ENCODE measurements at places on chromosomes 12 and 14.

- peak; percentile 58 for DNase-seq
Measured at GRCh38 chr12:93126069-93126474, 197.0 kb upstream of the EEA1 start.

GRCh38 chr12:102652645-102653313 is 172.4 kb upstream of the IGF1 start:
- no peak for DNase-seq

- no peak for DNase-seq
Measured at GRCh38 chr14:70454731-70455130, 2.8 kb downstream of the ADAM21 start.

DNA sequence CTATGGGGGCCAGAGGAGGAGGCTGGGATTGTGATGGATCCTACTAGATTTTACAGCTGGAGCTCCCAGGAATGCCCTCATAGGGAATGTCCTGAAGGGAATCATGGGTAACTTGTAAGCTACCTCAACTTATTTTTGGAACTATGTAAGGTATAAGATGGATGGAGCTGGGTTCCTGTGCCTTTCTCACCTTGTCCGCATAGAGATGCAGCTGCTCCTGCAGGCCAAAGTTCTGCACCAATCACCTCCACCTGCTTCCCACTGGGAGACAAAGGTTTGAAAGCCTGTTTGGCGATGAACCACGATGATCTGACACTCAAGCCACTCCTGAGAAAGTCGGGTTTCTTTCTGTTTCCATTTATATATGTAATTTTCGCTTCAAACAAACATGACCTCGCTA is 648 bp upstream of the AKAP5 start:
- no peak for DNase-seq

GRCh38 chr12:57940915-57941164 is 527 bp upstream of the ATP23 start:
- DNase-seq, result no peak

DNA sequence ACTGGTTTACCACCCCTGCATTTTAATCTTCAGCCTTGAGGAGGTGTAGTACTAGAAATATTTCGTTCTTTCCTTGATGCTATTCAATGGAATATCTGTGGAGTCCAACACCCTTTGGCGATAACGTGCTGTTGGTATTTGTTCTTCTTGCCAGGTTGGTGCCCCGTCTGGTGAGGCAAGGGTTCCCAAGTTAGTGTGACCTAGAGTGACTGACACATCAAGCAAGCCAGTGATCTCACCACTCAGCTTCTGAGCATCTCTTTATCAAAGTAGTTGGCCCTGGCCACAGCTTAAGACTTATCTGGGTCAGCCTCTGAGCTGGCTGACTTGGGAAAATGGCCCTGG is 60.2 kb downstream of the PLXNC1 start:
- DNase-seq, result no peak

DNA sequence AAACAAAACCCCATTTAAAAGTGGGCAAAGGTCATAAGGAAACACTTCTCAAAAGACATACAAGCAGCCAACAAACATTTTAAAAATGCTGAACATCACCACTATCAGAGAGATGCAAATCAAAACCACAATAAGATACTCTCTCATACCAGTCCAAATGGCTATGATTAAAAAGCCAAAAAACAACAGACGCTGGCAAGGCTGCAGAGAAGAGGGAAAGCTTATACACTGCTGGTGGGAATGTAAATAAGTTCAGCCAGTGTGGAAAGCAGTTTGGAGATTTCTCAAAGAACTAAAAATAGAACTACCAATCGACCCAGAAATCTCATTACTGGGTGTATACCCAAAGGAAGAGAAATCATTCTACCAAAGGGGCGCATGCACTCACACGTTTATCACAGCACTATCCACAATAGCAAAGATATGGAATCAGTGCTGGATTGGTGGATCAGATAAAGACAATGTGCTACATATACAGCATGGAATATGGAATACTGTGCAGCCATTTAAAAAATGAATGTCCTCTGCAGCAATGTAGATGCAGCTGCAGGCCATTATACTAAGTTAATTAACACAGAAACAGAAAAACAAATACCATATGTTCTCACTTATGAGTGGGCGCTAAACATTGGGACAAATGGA is 102.1 kb upstream of the DAAM1 start:
- no peak for DNase-seq

DNA sequence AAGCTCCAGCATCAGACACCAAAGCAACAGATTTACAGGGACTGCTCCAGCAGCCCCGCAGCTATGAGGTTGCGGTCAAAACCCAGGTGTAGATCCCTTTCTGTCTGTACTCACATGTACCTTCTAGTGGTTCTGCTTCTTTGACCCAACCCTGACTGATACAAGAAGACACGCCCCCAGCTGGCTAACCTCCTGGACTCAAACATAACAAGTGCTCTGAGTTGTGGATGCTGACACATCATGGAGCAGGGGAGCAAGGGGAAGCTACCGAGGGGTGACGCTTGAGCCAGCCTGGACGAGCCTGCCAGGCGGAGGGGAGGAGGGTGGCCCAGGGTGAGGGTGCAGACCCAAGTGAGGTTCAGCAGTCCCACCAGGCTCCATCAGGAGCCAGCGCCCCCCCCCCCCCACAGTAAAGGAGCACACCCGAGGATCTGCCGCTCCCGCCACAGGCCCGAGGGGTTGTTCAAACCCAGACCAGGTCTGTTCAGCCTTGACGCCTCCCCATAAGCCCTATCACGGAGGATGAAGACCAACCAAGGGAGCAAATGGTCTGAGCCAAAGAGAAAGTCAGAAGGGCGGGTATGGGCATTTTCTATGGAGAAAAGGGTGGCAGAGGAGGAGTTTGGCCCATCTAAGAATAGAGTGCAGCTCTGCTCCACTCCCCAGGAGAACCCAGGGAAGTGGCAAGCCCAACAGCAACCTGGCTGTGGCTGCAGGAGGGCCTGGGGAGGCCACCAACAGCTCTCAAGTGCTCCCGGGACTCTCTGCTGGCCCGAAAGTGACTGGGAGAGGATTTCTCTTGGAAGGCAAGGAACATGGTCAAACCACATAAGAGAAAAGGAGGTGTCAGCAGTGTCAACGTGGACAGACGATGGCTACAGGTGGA is 229.4 kb downstream of the BCL11B start:
- DNase-seq, result no peak

GRCh38 chr14:89236851-89237250 is 180.2 kb downstream of the FOXN3 start:
- no peak for DNase-seq

GRCh38 chr12:123519141-123520001 is 14.1 kb downstream of the RILPL1 start:
- peak; percentile 74 for DNase-seq

DNA sequence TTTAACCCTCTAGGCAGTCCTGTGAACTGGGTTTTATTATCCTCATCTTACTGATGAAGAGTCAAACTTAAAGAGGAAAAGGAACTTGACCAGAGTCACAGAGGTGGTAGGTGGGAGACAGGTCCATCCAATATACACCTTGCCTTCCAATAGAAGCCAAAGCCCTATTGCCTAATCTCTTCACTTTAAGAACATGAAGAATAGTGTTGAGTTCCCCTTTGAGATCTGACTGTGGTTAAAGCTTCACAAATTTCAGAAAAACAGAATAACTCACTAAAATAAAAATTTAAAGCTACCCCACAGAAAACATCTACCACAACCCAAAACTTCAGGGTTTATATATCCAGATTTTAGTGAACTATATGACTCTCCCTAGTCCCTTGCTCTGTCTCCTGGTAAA is 115.4 kb downstream of the ETV6 start:
- no peak for DNase-seq

Data from RCC 7860 (cell line).